Activated naive CD4-positive, alpha-beta T cell treated with anti-CD3 and anti-CD28 coated beads, Interleukin-2, amount 50 U/mL, for 16 hours (primary cell): ENCODE measurements at places on chromosomes 3 and 15.

DNA sequence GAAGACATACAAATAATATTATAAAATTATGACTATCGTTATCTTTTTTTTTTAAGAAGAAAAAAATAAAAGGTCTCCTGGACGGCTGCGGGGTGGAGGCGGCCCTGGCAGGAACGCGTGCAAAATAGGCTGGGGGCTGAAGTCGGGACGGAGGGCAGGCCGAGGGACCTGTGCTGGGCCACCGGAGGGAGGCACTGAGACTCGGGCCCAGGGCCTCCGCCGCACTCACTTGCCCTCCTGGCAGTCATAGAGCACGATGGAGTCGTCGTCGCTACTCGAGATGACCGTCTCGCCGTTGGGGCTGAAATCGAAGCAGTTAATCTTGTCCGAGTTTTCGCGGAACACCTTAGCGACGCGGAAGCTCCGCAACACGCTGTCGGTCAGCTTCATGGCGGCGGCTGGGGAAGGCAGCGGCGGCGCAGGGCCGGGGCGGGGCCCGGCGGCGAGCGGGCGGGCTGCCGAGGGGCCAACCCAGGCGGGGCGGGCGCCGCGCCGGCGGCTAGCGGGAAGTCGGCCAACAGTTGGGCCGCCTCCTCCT is 408 bp downstream of the WDR82 start:
- peak; percentile 70 for DNase-seq

GRCh38 chr3:44886561-44886960 is 12.2 kb downstream of the TGM4 start:
- no peak for DNase-seq

- no peak for DNase-seq
These were observed 37.3 kb downstream of the STARD5 start for GRCh38 chr15:81286621-81287121.

GRCh38 chr3:24482096-24482705 is 12.4 kb downstream of the THRB start:
- no peak for DNase-seq

GRCh38 chr3:183427876-183428446 is 458 bp downstream of the MCF2L2 start:
- DNase-seq: peak; percentile 21
